ENCODE measurements at places on chromosomes 12 and 14.

DNA sequence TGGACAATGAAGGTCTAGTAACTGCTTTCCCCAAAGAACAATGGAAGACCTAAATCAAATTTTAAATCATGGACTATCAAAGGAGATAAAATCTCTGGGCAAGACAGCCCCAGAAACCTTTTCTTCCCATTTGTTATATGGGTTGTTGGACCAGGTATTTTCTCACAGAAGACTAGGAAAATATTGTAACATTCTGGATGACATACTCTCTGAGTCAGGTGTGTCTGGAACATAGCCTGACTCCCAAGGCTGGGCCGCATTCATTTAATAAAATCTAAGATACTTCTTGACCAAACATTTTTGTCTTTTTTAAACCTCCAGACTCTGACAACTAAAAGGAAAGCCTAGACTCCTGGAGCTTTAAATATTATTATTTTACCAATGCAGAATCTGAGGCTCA is 87.9 kb downstream of the ATP23 start:
- no peak for DNase-seq

DNA sequence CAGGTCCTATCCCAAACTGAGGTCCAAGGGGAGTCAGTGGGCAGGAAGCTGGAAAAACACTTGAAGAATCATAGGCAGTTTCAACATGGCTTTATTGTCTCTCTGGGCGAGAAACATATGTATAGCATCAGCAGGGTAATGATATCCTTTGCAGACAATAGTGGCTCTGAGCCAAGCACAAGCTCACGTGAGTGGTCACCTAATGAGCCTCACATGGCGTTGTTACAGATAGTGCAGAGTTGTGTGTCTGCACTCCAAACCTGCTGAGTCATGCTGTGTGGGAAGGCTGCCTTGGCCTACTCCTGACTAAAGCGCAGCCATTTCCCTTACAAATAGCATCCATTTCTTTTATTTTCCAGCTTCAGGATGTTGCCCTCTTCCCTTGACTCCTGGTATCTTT is 105.2 kb upstream of the SYT1 start:
- no peak for DNase-seq

DNA sequence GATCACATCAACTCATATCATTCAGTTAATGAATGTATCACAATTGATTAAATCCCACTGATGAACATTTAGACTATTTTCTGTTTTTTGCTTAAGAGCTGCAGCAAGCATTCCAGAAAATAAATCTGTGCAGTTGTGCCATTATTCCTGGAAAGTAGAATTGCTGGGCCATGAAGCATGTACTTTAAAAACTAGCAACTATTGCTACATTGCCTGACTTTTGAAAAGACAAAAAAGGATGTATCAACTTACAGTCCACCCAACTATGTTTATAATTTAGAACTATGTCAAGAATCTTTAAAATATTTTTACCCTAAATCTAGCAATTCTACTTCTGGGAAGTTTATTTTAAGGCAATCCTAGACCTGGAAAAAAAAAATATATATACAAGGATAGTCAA is 33.4 kb upstream of the ERGIC2 start:
- no peak for DNase-seq

DNA sequence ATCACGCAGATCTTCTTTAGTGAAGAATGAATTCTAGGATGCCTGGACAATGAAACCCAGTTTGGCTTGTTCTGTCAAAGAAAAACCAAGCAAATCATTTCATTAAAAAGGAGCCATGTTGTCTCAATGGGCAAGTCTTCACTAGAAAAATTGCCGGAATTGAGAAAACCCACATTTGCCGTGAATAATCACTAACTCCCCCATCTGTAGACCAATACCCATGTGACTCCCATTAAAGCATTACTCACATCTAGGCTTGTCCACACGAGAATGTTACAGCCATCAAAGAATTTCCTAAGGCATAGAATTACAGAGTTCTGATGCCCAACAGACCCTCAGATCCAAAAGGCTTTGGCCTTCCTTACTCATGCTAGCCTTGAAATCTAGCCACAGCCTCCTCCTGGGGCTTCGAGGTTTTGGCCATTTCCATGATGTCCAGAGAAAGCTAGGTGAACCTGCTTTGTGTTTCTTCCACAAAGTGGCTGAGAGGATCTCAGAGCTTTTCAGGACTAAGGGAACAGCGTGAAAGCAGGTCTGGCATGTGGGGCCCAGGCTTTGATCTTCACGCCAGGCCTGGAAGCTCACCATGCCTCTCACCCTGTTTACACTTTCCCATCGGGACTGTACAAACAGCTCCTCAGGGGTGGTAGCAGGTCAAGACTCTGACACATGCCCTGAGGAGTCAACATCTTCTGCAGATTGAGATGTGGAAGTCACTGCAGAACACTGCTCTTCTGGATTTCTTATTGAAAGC is 12.1 kb downstream of the SLC7A8 start:
- no peak for DNase-seq

All from cerebellum (tissue), 4 donors.